ENCODE measurements at places on chromosomes 11 and 22.
A peak's percentile ranks its signal among the peaks of the same experiment; 100 is the strongest.

DNA sequence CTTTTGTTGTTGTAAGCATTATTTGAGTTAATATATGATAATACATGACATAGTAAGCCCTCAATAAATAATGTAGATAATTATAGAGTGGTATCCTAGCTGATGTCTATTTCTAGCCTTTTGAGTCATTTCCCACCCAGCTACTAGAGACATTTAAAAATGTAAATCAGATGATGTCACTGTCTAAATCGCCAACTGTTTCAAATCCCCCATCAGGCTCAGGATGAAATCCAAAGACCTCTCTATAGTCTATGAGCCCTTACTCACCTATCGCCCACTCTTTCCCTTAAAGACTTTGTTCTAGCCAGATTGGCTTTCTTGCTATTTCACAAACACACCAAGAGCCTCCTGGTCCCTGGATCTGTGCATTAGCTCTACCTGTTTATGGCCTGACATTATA is 135.4 kb upstream of the PLET1 start:
- no peak for DNase-seq

DNA sequence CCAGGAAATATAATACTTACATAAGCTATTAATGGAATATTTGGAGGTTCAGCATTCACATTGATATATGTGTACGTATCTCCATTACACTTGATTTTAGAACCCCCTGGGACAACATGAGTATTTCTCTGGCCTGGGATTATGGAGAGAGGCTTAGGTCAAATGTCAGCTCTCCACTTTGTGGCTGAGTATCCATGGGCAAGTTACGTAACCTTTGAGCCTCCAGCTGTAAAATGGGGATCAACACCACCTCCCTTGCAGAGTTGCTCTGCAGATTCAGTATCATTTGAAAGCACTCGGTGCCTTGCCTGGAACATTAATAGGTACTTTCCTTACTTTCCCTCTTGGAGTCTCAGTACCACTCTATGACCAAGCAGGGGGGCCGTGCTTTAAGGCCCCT is 33.2 kb downstream of the C22orf31 start:
- no peak for DNase-seq

DNA sequence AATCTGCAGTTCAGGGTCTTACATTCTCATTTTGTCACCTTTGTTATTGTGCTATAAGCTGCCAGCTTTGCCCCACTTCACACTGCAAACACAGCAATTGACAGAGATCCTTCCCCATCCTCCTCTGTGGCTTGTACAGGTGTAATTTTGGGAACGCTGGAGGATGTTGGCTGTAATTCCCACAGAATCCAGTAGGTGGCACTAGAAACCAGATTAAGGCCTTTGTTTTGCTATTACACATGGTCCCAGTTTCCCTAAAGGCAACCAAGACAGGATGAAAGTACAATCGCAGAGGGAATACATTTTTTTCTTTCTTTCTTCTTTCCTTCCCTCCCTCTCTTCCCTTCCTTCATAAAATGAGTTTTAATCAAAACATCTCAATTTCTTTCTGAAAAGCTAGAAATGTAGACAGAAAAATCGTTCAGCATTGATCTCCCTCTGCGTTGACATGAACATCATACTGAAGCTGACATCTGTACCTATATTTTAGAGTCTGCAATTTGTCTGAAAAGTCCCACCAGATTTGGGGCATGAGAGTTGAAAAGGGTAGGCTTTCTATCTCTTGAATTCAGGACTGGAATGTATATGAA is 21.3 kb upstream of the NELL1 start:
- DNase-seq, result peak; percentile 65

DNA sequence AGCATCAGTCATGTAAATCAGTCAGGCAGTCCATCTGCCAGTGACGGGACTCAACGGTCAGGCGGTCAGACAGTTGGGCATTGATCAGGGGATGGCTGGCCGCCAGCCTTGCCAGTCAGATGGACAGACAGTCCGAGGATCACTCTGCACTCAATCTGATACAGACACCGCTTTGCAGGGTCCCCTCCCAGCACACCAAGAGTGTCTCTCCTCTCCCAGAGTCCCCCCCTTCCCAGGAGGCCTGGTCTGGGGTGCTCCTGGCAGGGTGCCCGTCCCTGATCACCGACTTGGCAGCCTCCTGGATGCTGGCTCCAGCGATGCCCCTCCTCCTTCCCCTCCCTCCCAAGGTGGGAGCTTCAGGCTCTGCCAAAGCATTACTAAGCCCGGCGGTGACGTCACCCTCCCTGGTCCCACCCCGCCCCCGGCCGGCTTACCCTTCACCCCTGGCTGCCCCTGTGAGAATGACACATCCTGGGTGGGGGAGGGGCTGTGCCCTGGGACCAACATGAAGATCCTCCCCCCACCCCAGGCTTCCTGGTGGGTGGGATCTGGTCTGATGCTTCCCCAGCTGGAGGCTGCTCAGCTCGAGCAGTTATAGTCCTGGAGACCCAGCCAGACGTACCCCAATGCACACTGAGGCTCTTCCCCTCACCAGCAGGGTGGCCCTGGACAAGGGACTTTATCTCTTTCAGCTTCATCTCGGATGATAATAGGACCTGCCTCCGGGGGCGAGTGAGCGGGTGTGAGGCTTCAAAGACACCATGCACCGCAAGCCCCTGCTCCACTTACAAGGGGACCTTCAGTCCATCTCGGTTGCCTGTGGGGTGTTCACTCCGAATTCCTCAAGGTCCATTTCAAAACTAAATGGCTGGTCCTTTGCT is 69.2 kb downstream of the CD82 start:
- peak; percentile 69 for DNase-seq

GRCh38 chr11:5137014-5137413 is 1.1 kb downstream of the OR52A5 start:
- no peak for DNase-seq

- DNase-seq, result no peak
These were observed 24.0 kb upstream of the CREB3L1 start for GRCh38 chr11:46253258-46254132.

- DNase-seq, result peak; percentile 69
These were observed 33.8 kb downstream of the ZNF202 start for GRCh38 chr11:123707606-123708205.

DNA sequence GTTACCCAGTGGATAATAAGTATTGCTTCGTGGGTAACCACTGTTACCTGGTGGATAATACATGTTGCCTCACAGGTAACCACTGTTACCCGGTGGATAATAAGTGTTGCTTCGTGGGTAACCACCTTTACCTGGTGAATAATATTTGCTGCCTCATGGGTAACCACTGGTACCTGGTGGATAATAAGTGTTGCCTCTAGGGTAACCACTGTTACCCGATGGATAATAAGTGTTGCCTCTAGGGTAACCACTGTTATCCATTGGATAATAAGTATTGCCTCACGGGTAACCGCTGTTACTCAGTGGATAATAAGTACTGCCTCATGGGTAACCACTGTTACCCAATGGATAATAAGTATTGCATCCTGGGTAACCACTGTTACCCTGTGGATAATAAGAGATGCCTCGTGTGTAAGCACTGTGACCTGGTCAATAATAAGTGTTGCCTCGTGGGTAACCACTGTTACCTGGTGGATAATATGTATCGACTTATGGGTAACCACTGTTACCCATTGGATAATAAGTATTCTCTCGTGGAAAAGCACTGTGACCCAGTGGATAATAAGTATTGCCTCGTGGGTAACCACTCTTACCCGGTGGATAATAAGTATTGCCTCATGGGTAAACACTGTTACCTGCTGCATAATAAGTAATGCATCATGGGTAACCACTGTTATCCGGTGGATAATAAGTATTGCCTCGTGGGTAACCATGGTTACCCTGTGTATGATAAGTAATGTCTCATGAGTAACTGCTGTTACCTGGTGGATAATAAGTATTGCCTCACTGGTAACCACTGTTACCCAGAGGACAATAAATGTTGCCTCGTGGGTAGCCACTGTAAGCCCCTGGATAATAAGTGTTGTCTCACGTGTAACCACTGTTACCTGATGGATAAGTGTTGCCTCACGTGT is 20.1 kb upstream of the NXPE4 start:
- DNase-seq, result no peak

DNA sequence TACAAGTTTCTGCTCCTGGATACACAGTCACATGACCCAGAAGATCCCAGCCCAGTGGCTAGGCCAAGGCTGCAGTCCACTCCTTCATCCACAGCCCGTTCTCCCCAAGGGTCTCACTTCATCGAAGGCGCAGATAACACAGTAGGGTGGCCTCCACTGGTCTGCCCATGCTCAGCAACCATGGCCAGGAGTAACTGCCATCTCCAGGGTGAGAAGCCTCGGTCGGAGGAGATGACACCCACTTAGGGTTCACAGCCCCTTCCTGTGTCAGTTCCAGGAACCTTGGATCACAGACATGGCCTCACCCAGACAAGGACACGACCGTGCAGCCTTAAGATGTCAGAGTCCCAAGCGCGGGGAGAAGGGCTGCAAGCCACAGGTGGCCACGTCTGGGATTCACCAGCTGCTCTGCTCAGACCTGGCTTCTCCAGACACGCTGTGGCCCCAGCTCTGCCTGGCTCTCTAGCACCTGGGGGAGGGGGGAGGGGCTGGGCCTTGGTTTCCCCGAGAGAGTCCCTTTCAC is 2.6 kb downstream of the BET1L start:
- peak; percentile 26 for DNase-seq

DNA sequence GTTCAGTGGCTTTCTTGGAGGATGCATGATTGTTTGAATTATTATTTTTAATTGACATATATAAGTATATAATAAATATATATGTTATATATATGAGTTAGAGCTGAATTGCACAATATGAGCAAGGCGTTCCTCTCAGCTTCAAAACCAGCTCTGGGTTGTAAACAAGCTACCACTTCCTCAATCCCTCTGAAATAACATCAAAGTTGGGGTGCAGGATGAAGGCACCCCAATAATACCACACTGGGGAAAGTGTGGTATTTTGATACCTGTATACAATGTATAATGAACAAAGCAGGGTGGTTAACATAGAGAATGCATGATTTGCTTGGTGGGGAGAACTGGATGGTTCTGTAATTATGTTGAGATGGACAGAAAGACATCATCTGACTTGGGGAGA is 1.7 kb upstream of the SORL1 start:
- DNase-seq, result no peak

DNA sequence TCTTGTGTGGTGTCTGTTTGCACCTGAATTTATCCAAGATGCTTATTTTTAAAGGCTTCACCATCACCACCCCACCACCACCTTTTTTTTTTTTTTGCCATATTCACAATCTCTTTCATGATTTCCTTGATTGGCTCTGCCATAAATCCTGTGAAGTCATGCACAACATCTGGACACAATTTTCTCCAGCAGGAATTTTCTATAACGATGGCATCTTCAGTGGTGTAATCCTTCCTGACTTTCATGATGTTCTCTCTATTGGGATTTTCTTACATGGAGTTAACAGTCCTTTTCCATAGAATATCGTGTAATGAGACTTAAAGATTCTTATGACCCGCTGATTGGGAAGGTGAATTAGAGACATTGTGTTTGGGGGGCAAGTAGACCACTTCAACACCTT is 17.8 kb downstream of the ZFP91 start:
- DNase-seq, result no peak

GRCh38 chr11:93084727-93085505 is 112.9 kb downstream of the SLC36A4 start:
- DNase-seq, result no peak

DNA sequence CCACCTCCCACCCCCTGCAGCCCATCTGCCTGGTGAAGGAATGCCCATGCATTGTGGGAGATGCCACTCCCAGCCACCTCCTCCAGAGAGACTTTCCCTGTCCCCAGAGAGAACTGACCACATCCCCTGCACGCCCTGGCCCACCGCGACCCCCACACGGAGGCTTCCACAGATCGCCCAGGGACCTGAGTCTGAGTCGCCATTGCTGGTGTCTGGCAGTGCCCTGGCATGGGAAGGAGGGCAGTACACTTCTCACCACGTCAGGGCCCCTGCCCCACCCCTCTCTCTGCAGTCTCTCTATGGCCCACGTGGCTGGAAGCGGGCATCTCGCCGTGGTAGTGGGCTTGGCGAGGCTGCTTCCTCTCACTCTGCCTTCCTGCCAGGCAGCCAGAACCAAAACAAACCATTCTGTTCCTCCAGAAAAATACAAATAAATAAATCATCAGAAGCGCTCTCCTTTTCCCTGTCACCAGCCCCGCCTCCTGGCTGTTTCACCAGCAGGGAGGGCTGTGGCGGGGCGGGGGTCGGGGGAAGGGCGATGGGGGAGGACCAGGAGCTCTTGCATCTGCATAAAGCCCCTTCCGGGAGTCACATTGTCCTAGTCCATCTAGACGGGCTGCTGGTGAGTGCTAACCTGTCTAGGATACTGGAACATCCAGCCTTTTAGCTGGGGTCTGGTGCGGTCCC is 20.9 kb downstream of the SHISAL1 start:
- DNase-seq, result no peak

- DNase-seq, result peak; percentile 73
These were observed 838 bp downstream of the BCL9L start for GRCh38 chr11:118924591-118925585.

DNA sequence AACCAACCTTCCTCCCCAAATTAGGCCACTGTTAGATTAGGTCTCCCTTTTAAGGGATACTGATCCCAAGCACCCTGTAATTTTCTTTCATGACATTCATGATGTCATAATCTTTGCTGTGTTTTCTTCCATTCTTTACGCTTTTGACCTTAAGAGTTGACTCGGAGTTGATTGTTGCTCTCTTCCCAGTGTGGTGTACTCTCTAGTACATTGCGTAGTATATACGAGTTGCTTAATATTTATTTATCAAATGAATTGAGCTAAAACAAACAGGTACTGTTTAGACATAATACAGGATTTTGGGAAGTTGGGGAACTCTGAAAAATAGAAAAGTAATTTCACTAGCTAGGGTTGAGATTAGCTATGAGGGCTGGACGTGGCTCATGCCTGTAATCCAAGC is 49.8 kb downstream of the SVIP start:
- DNase-seq, result no peak

DNA sequence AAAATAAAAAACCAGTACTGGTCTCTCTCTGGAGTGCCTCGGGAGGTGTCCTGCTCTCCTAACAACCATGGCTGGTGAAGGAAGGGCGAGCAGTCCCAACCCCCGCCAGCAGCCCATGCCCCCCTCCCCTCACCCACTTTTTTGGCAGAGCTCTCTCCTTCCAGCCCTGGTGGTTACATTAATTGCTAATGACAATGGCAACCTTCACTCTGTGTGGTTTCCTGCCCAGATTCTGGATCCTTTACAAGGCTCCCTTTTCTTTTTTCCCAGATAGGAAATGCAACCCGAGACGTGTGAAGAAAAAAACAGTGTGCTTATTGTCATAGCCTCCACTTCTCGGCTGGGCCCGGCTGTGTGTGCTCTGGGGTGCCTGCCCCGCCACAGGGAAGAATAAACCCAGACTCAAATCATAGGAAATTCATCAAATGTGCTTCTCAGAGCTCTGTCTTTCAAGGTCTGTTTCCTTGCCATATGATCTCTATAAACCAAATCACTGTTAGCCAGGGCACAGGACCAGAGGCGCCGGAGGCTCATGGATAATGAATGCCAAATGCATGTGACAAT is 513.0 kb downstream of the SOX6 start:
- DNase-seq, result no peak

- DNase-seq, result no peak
These were observed 57.8 kb downstream of the SBF1 start for GRCh38 chr22:50416996-50417395.

- no peak for DNase-seq
These were observed 32.5 kb downstream of the MRGPRX2 start for GRCh38 chr11:19027829-19028595.

GRCh38 chr22:35069541-35069940 is 3.6 kb downstream of the ISX start:
- DNase-seq, result no peak
